Forelimb muscle (tissue), 1 donor: ENCODE measurements at places on chromosomes 1 and 21. TPM values are rescaled to one million over a fixed set of nuclear protein-coding genes. Genes with fewer than 3 reads are reported as not detected.

DNA sequence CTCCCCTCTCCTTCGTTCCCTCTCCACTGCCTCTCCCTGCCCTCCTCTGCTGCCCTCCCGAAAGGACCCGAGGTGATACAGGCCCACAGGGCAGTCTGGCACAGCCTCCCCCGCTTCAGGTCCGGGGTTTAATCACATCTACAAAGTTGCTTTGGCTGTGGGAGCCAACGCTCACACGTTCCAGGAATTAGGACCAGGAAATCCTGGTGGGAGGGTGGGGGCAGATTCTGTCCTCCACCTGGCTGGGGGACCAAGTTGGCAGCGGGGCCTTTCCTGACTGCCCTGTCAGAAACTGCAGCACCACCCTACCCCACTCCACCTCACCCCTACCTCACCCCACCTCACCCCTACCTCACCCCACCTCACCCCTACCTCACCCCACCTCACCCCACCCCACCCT lies 95.1 kb downstream of the WDR4 start:
- DNase-seq: no peak

DNA sequence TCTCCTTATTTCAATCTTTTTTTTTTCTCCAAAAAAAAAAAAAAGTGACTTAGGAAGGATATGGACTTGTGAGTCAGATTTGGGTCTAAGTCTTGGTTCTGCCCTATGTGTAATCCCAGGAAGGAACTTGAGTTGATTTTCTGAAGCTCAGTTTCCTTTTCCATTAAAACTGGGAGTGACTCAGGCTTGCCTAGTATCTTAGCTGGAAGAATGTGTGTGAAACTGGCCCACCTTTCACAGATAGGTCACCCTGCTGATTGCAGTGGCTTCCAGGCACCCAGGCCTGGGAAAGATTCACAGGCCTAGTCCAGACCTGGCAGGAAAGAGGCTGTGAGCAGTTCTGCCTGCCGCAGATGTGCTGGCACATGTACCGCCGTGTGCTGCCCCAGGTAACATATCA lies 218.3 kb upstream of the HOOK1 start:
- DNase-seq: no peak

VCAM1 gene
- 8.7 TPM for polyA plus RNA-seq

CRABP2 gene
- 349 TPM for polyA plus RNA-seq

- DNase-seq: no peak
Measured at GRCh38 chr1:94805912-94806311, 14.2 kb upstream of the SLC44A3 start.
